NCI-H524 (cell line): ENCODE measurements at places on chromosomes 1 and 21.
A peak's percentile ranks its signal among the peaks of the same experiment; 100 is the strongest.

DNA sequence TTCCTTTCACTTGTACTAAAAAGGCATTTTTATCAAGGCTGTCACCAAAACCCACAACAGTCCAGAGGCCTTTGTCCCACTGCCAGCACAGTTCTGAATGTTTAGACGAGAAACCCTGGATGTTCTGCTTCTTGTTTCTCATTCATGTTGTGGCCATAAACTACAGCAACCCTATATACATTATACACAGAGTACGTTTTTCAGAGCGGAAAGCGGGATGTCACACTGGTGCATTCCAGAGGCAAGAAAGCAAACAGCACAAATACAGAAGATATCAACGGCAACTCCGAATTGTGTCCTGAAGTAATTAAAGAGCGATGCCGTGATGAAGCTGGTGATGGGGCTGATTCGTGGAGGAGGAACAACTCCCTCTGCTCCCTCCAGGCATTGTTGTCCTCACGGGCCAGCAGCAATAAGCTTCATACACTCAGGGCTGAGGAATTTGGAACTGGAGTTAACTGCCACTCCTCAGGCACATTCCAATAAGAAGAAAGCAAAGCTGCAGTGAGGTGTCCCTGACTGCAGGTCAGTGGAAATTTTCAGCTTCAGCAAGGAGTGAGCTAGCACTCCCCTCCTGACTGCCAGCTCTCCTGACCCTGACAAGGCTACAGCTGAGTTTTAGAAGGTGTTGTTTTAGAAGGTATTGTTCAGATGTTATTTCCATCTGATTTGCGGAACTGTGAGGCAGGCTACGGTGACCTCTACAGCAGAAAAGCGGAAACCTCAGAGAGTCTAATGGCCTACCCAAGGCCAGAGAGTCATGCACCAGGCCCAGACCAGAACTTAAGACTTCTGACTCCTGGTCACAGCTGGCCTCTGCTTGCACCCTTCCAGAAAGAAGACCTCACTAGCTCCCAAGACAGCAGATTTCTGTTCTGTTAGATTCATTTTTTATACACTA lies 149.0 kb downstream of the TGFBR3 start:
- DNase-seq: no peak

DNA sequence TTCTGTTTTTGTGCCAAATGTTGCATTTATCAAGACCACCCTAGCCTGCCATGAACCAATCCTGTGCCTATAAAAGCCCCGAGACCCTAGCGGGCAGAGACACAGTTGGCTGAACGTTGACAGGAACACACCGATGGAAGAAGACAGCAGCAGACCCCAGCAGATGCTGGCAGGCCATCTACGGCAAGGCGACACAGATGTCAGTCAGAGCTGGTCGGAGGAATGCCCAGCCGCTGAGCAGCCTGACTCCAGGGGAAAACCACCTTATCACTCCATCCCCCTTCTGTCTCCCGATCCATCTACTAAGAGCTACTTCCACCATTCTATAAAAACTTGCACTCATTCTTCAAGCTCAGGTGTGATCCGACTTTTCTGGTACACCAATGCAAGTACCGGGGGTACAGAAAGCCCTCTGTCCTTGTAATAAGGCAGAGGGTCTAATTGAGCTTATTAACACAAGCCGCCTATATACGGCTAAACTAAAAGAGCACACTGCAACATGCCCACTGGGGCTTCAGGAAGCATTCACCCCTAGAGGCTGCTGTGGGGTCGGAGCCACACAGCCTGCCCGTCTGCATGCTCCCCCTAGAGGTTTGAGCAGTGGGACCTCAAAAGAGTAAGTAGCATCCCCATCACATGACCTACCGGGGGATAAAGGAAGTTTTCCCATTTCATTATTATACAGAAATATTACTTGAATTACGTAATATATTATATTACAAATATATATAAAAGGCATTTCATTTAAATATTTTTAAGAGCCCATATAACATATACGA lies 1156.3 kb upstream of the B3GALT2 start:
- DNase-seq: no peak

GRCh38 chr1:206687915-206688442 lies 3.3 kb downstream of the MAPKAPK2 start:
- no peak for DNase-seq

DNA sequence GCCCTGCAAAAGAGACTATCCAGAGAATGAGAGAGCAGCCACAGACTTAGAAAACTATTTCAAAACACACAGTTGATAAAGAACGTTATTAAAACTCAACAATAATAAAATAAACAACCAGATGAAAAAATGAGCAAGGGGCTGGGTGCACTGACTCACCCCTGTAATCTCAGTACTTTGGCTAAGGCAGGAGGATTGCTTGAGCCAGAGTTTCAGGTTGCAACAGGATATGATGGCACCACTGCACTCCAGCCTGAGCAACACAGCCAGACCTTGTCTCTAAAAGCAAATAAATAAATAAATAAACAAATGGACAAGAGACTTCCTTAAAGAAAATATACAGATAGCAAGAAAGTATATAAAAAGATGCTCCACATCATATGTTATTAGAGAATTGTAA lies 144.6 kb downstream of the LRRIQ3 start:
- DNase-seq: no peak

- peak; percentile 54 for DNase-seq
These were observed 816 bp downstream of the EDEM3 start for GRCh38 chr1:184753608-184754475.

DNA sequence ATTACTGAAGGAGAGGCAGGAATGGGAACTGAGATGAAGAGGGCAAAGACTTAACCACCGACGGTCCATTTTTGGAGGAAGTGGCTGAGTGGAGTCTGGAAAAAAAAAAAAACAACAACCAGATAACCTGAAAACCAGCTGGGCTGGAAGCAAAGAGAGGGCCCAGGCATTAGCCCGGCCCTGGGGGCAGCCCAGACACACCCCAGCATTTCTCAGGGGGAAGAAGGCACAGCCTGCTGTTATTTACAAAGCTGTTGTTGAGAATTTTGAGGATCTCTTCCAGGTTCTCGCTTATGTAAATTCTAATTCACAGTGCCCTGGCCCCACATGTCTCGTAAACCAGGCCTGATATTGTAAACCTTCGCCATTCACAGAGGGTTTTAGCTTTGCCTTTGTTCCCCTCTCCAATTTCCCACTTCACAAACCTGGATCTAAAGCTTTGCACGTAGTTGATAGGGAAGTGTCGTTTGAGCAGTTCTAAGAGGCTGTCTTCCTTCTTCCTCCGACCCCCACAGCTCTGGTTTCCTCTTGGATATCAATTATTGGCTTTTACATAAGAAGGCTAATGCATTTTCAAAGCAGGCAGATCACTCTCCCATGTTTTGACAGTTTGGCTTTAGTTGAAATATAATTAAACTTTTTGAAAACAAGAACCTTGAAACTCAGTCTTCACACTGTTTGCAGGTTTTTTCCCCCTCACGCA lies 161.8 kb upstream of the IRF2BP2 start:
- DNase-seq: peak; percentile 56

GRCh38 chr1:71565262-71565661 lies 484.4 kb upstream of the ZRANB2 start:
- DNase-seq: no peak

DNA sequence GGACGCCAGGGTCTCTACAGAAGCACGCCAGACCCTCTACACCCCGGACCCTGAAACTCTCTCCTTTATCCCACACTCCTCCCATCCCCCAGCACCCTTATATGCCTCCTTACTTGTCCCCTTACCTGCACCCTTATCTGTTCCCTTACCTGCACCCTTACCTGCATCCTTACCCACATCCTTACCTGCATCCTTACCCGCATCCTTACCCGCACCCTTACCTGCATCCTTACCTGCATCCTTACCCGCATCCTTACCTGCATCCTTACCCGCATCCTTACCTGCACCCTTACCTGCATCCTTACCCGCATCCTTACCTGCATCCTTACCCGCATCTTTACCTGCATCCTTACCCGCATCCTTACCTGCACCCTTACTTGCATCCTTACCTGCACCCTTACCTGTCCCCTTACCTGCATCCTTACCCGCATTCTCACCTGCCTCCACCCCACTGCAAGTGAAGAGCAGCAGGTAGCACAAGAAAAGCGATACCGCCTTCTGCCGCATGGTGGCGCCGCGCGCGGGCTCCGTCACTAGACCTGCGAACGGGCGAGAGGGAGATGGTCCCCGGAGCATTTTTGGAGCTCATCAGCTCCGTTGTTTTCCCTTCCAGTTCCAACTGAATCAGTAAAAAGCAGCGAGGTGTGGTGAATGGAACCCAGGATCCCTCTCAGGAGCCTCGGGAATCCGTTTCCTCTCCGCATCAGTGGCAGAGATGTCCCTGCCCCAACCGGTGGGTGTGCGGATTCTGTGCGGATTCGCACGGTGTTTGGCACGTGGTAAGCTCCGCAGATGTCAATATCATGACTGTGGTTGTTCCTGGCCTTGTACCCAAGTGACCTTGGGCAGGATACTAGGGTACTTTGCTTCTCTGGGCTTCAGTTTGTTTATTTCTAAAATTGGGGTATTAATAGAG lies 2.9 kb downstream of the IFI6 start:
- DNase-seq: peak; percentile 18

DNA sequence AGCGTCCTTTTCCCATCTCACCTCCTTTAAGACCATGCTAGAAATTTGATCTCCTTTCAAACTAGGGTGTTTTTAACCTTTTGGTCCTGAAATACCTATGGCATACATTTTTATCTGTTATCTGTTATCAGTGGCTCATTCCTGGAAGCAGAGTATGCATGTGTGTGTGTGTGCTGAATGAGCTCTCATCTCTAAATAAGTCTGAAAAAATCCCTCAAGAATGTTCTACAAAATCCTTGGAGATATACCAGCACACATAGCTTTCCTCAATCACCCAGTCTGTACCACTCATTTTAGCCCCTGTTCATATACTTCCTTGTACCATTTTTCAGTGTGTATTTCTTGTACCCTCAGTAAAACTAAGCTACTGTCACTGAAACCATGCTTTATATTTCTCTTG lies 6.0 kb upstream of the DARS2 start:
- no peak for DNase-seq

GRCh38 chr1:206905295-206906164 lies 8.3 kb downstream of the IL24 start:
- no peak for DNase-seq

DNA sequence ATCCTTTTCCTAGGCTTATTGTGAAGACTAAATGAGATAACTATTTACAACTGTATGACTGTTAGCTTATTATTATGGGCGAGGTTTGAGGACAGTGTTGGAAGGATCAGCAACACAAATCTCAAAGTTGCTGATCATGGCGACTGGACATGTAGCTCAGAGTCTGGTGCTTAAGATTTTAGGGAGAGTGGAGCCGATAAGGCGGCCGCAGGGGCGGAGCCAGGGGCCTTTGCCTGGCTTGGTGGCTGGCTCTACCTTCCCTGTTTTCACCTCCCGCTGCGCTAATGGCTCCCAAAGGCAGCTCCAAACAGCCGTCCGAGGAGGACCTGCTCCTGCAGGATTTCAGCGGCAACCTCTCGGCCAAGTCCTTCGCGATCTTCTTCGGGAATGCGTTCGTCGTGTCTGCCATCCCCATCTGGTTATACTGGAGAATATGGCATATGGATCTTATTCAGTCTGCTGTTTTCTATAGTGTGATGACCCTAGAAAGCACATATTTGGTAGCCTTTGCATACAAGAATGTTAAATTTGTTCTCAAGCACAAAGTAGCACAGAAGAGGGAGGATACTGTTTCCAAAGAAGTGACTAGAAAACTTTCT lies 45.5 kb downstream of the GIPC2 start:
- DNase-seq: no peak

GRCh38 chr1:7538849-7539768 lies 232.0 kb upstream of the VAMP3 start:
- DNase-seq: no peak

- no peak for DNase-seq
These were observed 266.6 kb upstream of the SGIP1 start for GRCh38 chr1:66267201-66267940.

GRCh38 chr1:19942088-19942487 lies 18.7 kb upstream of the PLA2G2E start:
- DNase-seq: no peak

GRCh38 chr1:53536606-53537005 lies 77.4 kb downstream of the DMRTB1 start:
- peak; percentile 50 for DNase-seq

DNA sequence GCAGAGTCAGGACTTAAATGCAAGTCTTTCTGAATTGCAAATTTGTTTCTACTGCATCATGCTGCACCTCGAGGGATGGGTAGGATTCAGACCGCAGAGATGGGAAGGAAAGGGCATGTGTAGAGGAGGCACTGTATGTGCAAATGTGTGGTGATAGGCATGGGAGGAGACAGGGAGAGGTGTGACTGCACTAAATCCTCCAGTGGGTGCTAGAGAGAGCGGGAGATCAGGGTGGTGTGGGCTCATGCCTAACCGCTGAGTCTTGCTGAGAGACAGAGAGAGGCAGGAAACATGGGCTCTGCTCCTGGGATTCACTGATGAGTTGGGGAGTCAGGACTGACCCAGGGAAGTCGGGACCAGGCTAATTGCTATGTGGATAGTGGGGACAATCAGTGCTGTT lies 61.1 kb downstream of the PTPRU start:
- no peak for DNase-seq

DNA sequence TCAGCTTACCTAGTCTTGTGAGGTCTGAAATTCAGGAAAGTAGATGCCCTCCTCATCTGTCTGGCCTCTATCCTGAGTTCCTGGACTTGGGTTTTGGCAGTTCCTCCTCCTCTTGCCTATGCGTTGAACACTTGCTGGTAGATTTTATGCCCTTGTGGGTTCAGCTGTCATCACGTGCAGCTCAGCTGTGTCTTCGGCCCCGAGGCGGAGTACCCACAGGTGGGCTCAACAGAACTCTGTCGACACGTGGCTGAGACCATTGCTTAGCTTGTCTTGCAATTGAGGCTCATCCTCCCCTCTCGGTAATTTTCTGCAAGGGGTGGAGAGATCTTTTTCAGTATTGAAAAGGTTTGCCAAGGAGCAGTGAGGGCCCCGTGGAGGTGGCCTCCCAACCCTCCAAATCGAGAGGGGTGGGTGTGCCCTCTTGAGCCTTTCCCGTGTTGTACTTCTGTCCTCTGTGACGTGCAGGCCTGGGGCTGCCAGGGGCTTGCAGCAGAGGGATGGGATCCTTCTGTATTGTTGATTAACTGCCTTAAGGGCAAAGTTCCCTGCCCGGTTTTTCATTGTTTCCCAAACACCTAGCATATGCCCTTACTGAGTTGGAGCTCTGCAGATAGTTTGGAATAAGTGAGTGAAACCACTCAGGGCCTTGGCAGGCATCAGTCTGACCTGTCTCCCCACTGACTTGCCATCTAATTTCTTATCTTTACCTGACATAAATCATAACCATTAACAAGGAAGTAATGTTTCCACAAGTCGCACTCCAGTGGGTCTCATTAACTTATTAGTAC lies 2.9 kb downstream of the CENPS start:
- DNase-seq: no peak

- no peak for DNase-seq
These were observed 15.1 kb upstream of the CDC42BPA start for GRCh38 chr1:227333423-227333822.
